Right cardiac atrium (tissue), 5 donors: ENCODE measurements at places on chromosomes 16 and 17. TPM values are rescaled to one million over a fixed set of nuclear protein-coding genes. Genes with fewer than 3 reads are reported as not detected.

- no peak for DNase-seq
Measured at GRCh38 chr16:19228052-19228451, 57.5 kb upstream of the CLEC19A start.

DNA sequence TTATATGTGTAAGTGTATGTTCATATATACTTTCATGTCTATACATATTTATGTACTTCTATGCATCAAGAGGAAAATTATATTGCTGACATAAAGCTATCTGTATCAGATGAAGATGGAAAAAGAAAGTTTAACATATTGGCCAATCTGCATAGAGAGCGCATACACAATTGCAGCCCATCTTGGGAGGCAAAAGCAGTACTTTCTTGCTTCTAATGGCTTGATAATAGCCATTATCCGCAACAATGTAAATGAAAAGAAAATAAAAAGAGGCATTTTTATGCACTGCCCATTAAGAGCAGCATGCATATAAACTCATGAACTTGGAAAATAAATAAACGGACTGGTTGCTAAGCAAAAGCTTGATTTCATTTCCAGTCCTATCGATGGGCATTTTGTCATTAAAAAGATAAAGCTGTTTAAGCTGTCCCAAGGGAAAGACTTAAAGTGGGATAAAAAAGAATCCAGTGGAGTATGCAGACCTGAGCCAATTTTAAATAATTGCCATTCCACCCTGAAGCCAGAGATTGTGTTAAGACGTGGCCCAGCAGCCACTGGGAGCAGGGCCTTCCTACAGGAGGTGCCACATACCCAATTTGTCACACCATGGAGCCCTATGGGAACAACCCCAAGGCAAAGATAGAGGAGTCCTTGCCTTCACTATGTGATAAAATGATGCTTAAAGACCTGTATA, 183.6 kb upstream of the CDH11 start:
- DNase-seq = peak; percentile 34

GRCh38 chr17:33113991-33114370, 122.3 kb downstream of the SPACA3 start:
- no peak for DNase-seq

- DNase-seq = no peak
Measured at GRCh38 chr17:28482551-28483199, 9.2 kb downstream of the SLC13A2 start.

- no peak for DNase-seq
Measured at GRCh38 chr17:29847527-29848400, 82.3 kb downstream of the SSH2 start.

GRCh38 chr17:62696256-62696655, 68.8 kb downstream of the MRC2 start:
- no peak for DNase-seq

- no peak for DNase-seq
Measured at GRCh38 chr17:35714988-35715387, 16.5 kb upstream of the RASL10B start.

DNA sequence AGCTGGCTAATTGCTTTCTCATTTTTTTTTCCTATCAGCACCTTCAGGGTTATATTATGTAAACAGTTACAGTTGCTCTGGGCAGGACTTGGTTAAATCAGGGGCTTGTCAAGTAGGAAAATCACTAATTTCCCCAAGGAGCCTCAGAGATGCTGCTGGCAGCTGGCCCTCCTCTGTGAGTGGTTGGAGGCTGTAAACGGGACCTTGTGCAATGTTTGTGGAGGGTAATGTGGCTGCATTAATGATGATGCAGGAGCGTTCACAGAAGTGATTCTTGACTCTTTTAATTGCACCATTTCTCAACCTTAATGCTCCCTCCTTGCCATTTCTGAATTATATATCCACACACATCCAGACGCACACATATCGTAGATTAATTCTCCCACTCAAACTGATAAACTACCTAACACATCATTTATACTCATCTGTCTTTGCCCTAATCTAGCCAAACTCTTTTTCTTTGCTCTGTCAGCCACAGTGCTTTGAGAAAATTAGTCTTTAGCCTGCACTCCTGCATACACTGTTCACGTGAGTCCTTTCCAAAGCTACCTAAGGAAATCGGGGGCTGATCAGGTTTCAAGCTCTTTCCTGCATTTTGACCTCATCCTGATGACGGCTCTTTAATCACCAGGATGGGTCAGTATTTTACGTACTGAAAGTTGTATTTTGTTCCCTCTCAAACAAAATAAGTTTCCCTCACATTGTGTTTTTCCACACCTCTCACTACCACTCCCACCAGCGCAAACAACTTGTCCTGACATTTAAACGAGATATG, 154.4 kb upstream of the PIRT start:
- DNase-seq = no peak

DNA sequence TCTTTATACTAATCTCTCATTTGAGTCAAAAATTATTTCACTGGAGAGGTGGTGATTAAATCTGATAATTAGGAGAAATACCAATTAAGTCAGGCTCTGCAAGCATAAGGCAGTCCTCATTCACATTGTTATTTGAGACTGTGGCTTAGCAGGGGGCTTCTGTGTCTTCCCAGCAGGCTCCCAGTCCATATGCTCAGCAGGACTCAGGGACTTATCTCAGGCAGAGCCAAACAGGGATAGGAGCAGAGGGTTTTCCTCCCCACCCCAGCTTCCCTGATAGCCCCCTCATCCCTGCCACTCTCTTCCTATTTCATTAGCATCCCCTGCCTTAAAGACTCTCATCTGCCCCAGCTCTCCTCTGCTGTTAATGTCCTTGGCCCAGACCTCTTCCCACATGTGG, 104.3 kb upstream of the DNAH9 start:
- no peak for DNase-seq

KRTAP1-5 gene
- total RNA-seq = not detected

CCL8 gene
- total RNA-seq = 0.24 TPM

EFCAB5 gene
- not detected for total RNA-seq
